ENCODE measurements at places on chromosomes 7 and 10.

GRCh38 chr7:99365318-99366141 lies 9.0 kb upstream of the ARPC1B start:
- peak; percentile 35 for DNase-seq

- no peak for DNase-seq
Measured at GRCh38 chr7:103990991-103991390, 1.5 kb upstream of the RELN start.

DNA sequence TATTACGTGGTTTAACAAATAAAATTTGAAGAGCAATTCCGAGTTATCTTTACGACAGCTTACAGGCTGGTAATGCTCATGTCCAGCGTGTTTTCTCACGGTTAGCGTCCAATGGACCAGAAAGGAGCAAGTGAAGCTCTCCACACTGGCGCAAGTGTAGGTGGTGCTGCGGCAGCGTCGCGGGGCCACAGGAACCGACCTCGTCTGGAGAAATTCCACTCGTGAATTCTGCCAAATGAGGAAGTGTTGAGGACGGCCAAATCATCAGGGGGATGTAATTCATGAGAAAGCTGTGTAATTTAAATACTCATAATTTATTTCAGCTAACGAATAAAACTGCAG lies 350 bp upstream of the ZNF37A start:
- no peak for DNase-seq

DNA sequence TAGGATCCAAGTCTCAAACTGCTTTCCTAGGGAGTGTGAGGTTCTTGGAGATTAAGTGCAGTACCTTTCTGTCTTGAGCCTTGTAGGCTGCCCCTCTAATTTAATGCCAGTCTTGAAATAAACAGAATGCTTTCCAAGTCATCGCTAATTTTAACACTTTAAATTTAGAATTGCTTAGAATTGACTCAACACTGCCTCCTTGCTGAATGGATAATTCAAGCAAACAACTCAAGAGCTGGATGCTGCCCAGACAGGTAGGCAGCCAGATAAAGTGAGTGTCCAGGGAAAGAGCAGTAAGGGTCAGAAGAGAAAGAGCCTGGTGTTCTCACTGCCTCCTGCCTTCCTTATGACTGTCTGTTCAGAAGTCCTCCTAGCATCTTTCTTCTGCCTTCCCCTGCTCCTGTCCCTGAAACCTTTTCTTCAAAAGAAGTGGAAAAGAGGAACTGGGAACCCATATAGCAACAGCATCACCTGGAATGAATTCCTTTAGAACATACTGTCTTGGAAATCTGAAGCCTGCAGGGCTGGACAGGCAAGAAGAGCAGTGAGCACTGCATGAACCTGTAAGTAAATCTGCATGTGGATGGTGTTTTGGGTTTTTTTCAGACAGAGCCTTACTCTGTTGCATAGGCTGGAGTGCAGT lies 3.1 kb upstream of the GOT1 start:
- DNase-seq: no peak

DNA sequence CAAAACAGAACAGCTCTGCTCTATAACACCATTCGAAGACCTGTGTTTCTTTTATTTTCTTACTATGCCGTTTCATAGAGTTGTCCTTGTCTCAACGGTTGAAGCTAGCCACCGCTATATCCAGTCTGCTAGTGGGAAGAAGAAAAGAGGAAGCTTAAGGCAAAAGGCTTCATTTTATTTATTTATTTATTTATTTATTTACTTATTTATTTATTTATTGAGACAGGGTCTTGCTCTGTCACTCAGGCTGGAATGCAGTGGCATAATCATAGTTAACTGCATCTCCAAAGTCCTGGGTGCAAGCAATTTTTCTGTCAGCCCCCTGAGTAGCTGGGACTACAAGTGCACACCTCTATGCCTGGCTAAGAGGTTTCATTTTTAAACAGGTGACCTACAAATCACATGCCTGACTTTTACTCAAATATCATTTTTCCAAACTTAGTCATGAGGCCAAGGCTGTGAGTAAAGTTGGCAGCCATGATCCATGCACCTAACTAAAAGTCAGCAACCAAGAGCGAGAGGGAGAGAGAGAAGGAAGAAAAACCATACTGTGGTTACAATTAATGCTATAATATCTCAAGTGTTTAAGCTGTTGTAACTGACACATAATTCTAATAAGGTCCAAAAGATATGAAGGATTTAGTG lies 1305.3 kb upstream of the LRRTM3 start:
- no peak for DNase-seq

DNA sequence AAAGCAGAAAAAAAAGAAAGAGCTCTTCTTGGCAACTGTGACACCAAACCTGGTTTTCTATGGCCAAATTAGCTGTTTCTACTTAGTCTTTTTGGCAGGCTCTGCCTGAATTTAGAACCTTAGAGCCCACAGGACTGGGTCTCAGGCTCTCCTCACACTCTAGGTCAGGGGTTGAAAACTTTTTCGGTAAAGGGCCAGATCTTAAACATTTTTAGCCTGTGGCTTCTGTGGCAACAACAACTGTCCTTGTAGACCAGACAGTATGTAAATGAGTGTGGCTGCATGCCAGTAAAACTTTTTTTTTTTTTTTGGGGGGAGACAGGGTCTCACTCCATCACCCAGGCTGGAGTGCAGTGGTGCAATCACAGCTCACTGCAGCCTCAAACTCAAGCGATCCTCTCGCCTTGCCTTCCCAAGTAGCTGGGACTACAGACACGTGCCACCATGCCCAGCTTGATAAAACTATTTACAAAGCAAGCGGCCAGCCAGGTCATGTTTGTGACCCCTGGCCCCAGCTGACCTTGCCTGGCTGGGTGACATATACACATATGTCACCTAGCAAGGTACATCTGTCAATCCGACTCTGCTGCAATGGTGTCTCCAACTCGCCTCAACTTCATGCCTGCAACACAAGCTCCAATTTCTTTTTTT lies 17.4 kb downstream of the KPNA7 start:
- DNase-seq: no peak

GRCh38 chr10:110700947-110701616 lies 56.9 kb downstream of the RBM20 start:
- DNase-seq: no peak

- DNase-seq: no peak
Measured at GRCh38 chr7:130491841-130492522, at the start of gene MEST. Gene MEST, plus strand, starts transcription at chr7:130492085. Its CDS starts 229 bp downstream, at chr7:130492314.

DNA sequence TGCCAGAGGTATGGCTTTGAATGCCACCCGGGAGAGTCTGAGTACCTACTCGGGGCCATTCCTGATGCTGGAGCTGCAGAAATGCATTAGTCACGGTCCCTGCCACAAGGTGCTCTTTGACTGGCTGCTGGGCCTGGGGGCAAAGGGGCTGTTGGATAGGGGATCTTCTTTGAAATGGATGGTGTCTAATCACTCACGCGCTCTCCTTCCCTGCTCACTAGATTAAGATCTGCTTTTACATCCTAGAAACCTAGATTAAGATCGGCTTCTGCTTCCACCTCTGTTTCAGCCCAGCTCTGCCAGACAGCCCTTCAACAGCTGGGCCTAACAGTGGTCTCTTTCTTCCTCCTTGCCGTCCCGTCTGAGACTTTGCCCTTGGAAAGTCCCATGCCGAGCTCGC lies 57.2 kb downstream of the PAX2 start:
- DNase-seq: no peak

DNA sequence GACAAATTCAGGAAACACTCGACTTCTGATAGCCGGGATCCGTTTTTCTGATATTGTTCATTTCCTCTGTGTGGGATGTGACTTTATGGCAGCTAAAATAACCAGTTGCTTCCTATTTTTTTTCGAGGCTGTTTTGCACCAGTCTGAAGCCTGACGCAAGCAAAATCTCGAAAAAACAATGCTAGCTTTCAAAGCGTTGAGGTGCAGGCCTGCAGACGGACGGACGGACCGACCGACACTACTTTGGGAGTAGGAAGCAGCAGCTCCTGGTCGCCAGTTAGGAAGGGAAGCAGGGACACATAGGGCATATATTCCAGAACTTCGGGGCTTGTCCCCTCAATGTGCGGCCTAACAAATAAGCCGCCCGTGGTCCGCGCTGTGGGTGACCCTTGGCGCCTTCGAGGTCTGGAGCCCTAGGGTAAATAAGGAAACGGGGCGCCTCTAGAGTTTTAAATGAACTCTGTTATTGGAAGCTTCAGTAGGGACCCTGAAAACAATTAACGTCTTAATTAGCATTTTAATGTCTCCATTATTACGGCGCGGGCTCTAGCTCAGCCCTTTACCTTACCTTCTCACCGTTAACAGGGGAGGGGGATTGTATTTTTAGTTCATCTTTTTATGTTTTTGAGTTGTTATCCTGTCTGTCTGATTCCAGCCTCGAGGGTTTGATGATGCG lies 1.3 kb downstream of the HHEX start:
- DNase-seq: no peak

- no peak for DNase-seq
Measured at GRCh38 chr10:43966571-43966965, 317.9 kb upstream of the ZNF32 start.

DNA sequence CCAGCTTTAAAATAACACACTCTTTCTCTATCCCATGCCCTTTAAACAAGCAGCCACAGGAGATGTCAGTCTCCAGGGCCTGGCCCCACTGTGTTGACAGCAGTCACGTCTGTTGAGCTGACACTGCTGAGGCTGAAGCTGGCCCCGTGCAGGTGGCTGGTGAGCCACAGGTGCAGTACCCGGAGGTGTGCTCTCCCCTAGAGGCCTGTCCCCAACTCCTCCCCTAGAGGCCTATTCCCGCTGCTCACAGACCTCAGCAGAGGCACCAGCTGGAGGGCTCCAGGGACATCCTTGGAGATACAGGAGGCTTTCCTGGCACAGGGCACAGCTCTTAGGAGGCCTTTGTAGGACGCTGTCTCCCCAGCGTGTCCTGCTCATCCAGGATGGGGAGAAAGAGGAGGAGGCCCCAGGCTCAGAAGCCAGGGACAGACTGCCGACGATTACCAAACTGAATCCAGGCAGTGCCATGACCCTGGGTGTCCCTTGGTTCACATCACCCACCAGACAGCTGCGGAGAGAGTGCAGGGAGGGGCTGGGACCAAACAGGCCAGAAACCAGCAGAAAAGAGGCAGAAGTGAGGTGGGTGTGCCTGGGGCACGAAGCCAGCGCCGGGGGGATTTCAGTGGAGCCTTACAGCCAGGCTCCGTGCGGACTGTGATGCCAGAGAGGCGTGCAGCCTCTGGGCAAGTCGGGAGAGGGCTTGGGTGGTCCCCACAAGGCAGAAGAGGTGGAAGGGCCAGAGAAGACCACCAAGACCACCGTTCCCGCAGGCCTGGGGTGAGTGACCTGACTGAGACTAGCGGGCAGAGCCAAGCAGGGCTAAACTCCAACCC lies 18.5 kb upstream of the TTYH3 start:
- DNase-seq: no peak

DNA sequence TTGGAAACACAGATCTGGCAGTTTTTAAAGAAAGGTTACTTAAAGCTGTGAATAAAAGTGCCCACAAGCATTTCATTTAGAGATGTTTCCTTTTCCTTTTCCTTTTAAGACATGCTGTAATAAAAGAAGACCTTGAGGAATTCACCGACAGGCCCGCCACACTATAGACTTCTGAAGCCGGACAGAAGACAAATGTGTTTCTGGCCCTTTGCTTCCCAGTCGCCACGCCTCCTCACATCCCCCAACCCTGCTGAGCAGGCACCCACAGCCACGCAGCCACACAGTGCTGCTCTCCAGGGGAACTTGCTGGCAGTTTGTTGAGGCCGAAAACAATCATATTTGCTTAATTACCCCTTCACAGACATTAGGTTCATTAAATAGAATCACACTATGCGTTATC lies 83.4 kb downstream of the SLC25A13 start:
- DNase-seq: no peak

GRCh38 chr10:102588875-102589274 lies 55.4 kb upstream of the TRIM8 start:
- DNase-seq: no peak

DNA sequence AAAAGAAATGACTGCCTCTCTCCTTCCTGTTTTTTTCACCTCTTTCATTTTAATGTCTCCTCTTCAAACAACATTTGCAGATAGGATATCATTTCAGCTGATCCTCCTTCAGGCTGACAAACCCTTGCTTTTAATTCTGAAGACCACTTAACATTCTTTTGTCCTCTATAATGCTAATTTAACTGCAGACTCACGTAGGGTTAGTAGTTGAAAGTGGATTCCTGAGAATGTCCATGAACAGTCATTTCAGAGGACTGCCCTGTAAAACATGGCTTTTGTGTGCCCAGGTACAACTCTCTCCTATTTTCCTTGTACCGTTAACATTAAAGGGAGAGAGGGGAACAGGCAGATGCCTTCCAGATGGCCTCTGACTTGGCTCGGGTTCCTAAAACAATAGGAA lies 524.4 kb downstream of the SDK1 start:
- no peak for DNase-seq

- DNase-seq: no peak
Measured at GRCh38 chr10:34104829-34105572, 710.1 kb downstream of the PARD3 start.

DNA sequence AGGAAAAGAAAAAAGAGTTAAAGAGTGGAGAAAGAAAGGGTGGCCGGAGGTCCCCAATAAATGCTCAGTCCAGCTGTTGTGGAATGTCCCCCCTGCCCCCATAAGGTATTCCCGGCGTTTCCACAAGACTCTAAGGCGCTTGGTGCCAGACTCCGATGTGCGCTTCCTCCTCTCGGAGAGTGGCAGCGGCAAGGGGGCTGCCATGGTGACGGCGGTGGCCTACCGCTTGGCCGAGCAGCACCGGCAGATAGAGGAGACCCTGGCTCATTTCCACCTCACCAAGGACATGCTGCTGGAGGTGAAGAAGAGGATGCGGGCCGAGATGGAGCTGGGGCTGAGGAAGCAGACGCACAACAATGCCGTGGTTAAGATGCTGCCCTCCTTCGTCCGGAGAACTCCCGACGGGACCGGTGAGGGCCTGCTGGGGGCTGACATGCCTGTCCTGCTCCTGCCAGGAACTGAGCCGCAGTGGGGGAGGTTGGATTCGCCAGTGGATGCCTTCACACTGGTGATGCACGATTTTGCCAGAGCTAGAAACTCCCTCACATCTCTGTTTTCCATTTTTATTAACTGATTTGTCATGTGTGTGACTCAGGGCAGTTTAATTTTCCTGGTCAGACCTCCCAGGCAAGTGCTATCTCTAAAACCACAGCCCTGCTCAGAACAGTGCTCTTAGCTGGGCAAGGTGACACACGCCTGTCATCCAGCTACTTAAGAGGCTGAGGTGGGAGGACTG lies 34.2 kb downstream of the TACR2 start:
- DNase-seq: no peak

DNA sequence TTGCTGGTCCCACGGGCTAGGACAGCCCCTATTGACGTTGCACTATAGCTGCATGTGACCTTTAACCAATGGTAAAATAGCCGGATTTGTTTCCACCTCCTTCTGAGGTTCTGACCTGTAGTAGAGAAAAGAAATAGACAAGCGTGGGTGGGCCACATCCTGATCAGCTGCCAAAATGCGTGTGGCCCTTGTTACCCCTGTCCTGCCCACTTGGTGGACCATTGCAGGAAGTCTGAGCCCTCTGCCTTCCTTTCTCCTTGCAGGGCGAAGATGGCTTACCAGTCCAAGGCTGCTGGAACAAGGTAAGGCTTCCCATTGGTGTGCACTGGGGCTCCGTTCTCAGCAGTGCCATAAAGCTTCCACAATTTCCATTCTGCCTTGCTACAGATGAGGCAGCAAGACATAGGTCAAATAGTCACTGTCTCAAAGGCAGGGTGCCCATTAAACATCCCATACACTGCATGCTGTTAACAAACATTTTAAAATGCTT lies 95.9 kb upstream of the MACROH2A2 start:
- no peak for DNase-seq
